PC-9 (cell line): ENCODE measurements at places on chromosomes 12 and 14. TPM values are rescaled to one million over a fixed set of nuclear protein-coding genes. Genes with fewer than 3 reads are reported as not detected.

CLEC4D gene
- total RNA-seq, result not detected in 2 replicates

TAS2R14 gene
- total RNA-seq, result 1.8 and 3.3 TPM in 2 replicates

CELA1 gene
- 0.58 TPM in 1 of 2 replicates, not detected in the other for total RNA-seq

GRCh38 chr12:116502989-116503496 lies 56.1 kb upstream of the MAP1LC3B2 start:
- H3K4me1 ChIP-seq, result peaks cover 17% of the 10 kb centered on the region
- H3K36me3 ChIP-seq, result no peaks in the 10 kb centered on the region
- H3K27ac ChIP-seq, result peak overlapping the region; percentile 90
- H3K27me3 ChIP-seq, result no peaks in the 10 kb centered on the region
- no peak overlapping the region; the same call in 1 of the 2 replicates for H3K4me3 ChIP-seq

GRCh38 chr14:79586989-79587598 lies 624.2 kb downstream of the DIO2 start:
- H3K4me3 ChIP-seq, result no peak overlapping the region
- DNase-seq, result no peak
- H3K27ac ChIP-seq, result no peak overlapping the region
- H3K4me1 ChIP-seq, result no peaks in the 10 kb centered on the region
- no peaks in the 10 kb centered on the region for H3K27me3 ChIP-seq

GRCh38 chr14:56759633-56760032 lies 50.6 kb downstream of the OTX2 start:
- DNase-seq, result no peak
- H3K4me1 ChIP-seq, result no peaks in the 10 kb centered on the region; the same call in 1 of the 2 replicates
- H3K27me3 ChIP-seq, result no peaks in the 10 kb centered on the region
- no peak overlapping the region for H3K27ac ChIP-seq
- no peaks in the 10 kb centered on the region for H3K36me3 ChIP-seq
- H3K4me3 ChIP-seq, result no peak overlapping the region

- H3K27me3 ChIP-seq, result peaks cover 28% of the 10 kb centered on the region
- H3K27ac ChIP-seq, result no peak overlapping the region
- no peak overlapping the region for H3K4me3 ChIP-seq
Observed at GRCh38 chr12:108120863-108121165, 8.3 kb upstream of the WSCD2 start.
